Suppressor macrophage treated with lipopolysaccharide for 4 hours (primary cell): ENCODE measurements at places on chromosomes 3 and 15.

DNA sequence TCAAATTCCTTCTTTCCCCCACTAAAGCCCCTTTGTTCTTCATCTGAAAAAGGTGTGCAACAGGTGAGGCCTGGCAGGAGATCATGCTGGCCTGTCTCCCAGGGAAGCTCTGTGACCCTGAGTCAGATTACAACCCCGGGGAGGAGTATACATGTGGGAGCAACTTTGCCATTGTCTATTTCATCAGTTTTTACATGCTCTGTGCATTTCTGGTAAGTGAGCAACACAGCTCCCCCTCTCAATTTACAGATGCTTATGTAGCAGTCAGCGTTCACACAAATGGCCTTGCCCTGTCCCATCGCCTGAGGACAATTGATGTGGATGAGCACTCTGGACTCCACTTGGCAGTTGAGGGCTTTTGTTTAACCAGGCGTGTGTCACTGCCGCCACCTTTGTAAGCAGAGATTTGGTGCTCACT, 70.4 kb downstream of the CHDH start:
- no peak for DNase-seq

GRCh38 chr3:55765906-55766701, 279.0 kb upstream of the WNT5A start:
- no peak for DNase-seq

DNA sequence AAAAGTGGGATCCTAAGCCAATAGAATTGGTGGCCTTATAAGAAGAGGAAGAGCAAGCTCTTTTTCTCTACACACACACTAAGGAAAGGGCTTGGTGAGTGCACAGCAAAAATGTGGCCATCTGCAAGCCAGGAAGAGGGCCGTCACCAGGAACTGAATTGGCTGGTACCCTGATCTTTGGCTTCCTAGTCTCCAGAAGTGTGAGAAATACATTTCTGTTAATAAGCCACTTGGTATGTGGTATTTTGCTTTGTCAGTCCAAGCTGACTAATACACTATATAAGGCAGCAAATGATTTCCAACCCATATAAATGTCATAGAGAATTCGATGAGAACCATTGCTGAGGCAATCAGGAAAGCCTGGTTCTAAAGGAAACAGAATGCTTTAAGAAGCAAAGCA, 816.3 kb upstream of the SEMA6D start:
- DNase-seq, result no peak

- peak; percentile 58 for DNase-seq
Measured at GRCh38 chr3:124078953-124079911, 87.3 kb upstream of the ROPN1 start.

- no peak for DNase-seq
Measured at GRCh38 chr3:32303399-32303747, 64.9 kb downstream of the CMTM8 start.

DNA sequence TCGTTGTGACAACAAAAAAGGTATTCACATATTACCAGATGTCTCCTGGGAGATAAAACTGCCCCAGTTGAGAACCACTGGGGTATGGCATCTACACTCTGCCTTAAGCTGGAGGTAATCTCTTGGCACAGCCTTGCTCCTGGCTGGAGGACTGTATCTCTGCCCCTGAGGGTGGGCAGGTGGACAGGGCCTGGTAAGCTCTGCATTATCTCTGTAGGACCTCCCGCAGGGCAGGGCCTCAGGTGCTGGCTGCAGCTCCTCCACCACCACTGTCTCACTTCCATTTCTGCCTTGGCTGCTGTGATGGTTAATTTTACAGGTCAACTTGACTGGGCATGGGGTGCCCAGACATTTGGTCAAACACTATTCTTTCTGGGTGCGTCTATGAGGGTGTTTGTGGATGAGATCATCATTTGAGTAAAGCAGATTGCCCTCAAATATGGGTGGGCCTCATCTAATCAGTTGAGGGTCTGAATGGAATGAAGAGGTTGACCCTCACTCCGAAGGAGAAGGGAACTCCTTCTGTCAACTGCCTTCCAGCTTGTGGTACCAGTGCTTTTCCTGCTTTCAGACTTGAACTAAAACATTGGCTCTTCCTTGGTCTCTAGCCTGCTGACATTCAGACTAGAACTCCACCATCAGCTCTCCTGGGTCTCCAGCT, 9.8 kb upstream of the RHCG start:
- no peak for DNase-seq

DNA sequence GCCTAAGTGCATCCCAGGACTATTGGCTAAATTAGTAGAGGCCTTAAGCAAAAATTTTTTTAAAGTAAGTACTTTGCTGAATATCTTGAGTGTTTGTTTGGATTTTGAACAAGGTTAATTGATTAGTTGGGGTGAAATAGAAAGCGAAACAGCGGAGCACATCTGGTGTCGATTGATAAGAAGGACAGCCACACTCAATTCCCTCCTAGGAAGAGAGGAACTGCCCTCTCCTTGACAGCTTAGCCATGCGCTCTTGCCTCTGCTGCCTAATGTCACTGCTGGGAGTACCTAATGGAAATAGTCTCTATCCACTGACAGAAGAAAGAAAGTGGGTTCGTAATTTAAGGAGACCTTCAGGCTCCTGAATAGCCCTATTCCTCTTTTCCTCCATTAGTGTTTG, 943.6 kb downstream of the DIPK2A start:
- no peak for DNase-seq

GRCh38 chr3:149038322-149038721, 47.0 kb downstream of the GYG1 start:
- DNase-seq, result no peak

DNA sequence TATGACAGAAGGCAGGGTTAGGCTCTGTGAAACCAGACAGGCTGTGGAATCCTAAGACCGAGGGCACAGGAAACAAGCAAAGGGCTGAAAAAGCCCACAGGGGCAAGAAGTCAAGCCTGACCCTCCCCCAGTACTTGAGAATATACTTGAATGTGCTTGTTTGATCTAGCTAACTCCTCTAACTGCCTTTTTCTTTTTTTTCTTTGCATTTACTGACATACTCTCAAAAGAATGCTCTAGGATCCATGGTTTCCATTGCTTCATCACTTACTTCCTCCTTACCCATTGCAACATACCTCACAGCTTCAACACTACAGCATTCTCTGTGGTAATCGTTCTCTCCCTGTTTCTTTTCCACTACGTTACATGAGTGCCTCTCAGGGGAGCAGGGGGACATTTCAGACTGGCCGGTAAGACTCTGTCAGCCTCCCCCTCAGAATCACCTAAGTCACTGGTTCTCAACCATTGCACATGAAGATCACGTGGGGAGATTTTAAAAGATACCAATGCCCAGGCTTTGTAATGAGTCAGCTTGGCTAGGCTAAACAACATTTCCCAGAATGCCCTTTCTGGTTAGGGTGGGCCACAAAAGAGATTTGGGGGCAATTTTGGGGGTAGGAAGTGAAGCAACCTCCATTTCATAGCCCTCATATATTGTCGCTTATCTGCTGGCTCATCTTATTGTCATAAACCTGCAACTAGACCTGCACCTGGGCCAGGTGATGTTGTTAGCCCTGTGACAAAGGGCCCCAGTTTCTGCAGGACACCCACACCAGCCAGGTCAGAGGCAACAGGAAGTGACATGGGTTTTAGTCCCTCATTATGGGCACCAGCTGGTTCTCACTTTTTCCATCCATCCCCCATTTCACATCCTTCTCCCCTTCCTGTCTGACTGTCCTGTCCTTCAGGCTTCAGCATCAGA, 24.6 kb upstream of the RSL24D1 start:
- DNase-seq, result peak; percentile 88

- peak; percentile 74 for DNase-seq
Measured at GRCh38 chr15:90382320-90382719, 5.7 kb upstream of the IQGAP1 start.

DNA sequence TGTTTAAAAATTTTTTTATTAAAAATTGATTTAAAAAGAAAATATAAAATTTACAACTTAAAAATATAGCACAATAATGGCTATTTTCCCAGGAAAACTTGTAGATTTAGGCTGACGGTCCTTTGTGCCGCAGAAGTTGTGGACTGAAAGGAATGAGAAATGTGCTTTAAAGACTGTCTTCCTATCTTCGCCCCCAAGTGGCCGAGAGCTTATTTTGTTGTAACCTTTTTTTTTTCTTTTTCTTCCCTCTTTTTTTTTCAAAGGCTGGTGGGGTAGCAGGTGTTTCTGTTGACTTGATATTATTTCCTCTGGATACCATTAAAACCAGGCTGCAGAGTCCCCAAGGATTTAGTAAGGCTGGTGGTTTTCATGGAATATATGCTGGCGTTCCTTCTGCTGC, 15.5 kb downstream of the SLC25A26 start:
- no peak for DNase-seq

- DNase-seq, result no peak
Measured at GRCh38 chr3:194976874-194977273, 291.2 kb downstream of the FAM43A start.

DNA sequence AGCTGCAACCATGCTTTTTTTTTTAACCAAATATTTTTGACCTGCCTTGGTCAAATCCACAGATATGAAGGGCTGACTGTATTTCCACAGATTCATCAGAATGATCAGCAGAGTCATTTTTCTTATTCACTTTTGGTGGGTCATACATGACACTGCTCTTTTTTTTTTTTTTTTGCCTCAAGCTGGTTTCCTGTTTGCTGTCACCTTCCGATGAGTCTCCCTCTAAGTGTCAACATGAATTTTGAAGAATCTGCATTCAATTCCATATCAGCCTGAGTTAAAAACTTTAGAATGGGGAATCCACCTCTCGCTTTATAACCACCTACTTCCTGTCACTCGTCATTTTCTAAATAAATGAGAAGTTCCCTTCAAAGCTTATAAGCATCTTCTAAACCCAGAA, 2.2 kb upstream of the SLC12A8 start:
- DNase-seq, result peak; percentile 36

- DNase-seq, result no peak
Measured at GRCh38 chr3:71430941-71431552, 152.5 kb downstream of the FOXP1 start.

DNA sequence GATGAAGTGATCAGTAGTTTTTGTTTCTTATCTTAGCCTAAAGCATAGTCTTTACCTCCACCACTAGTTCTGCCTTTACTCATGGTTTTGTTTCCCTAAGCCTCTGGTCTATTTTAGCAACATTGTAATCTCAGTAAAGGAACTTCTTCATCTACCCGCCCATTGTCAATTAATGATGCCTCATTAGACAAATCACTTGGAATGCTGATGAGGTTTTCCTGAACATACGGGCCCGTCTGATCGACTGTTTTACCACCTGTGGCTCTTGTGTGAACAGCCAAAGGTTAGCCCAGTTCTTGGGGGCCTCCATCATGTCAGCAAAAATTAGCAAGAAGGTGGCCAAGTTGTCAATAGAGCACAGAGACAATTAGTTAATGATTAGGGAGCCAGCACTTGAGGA, 470.1 kb upstream of the ARRDC4 start:
- no peak for DNase-seq

GRCh38 chr15:77505556-77505955, 84.9 kb downstream of the HMG20A start:
- DNase-seq, result no peak

DNA sequence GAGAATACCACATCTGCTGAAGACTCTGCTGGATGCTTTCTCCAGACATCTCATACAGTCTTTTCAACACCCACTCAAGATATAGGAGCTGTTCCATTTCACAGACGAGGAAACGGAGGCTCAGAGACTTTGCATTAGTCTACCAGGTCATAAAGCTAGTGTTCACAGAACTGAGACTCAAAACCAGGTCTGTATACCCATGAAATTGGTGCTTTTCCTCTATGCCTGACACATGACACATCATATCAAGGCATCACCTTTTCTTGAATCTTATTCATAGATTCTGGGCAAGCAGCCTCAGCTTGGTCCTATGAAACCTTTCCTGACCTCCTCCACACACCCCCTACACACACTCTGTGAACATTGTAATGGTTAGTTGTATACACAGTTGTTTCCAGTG, 101.2 kb downstream of the LPP start:
- no peak for DNase-seq

GRCh38 chr3:72178463-72179106, 393.6 kb upstream of the PROK2 start:
- no peak for DNase-seq

GRCh38 chr15:92200891-92201290, 192.8 kb upstream of the ST8SIA2 start:
- no peak for DNase-seq

- DNase-seq, result no peak
Measured at GRCh38 chr3:18405141-18405540, 20.0 kb downstream of the SATB1 start.

DNA sequence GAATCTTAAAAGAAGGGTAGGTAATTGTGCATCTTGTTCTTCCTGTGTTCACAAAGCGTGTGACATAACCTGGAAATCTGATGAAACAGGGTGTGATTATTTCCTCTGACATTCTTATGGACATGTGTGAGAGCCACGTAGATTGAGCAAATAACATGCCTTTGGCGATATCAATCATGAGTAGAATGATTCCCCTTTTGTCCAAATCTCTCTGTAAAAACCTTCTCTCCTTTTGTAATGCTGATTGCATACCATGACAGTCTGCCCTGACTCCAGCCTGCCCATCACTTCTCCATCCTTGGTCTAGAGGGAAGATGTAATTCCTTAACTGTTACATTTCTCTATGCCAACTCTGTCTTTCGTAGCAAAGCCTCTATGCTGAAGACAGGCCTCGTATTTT, 115.0 kb downstream of the IL5RA start:
- no peak for DNase-seq

GRCh38 chr15:49495993-49496753, 73.1 kb downstream of the FGF7 start:
- DNase-seq, result no peak

- no peak for DNase-seq
Measured at GRCh38 chr15:37289109-37289765, 188.9 kb upstream of the MEIS2 start.

DNA sequence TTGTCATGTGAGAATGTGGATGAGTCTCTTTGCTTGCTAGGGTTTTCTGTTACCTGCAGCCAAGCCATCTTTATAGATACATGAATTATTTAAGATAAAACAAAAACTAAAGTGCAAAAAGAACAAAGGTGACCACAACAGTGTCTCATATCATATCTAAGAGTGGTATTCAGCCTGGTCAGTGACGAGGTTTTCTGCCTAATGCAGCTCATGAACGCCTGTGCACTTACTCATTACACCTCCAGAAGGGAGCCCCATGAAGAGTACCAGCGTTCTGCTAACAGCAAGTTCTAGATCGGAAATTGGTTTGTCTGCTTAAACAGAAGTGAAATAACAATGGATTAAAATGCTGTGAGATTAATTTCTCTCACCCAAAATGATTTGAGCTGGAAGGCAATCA, 19.2 kb downstream of the PXYLP1 start:
- DNase-seq, result no peak

DNA sequence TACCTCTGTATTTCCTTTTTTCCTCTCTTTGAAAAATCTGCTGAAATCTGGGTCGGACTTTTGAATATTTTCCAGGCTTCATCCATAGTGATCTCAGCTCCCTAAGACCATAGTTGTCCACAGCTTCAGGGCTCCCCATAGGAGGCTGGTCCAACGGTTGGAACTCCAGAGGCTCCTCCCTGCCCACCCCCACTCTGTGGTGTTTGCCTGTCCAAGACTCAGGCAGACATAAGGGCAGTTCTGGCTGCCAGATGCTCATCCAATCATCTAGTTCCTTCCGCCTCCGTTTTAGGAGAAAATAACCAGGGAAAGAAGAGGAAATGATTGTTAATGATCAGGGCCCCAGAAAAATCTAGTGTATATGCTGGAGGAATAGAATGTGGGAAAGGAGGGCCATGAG, 27.9 kb upstream of the PRTG start:
- no peak for DNase-seq
